NCI-H2081 (cell line): ENCODE measurements at places on chromosomes 11 and 22.
A peak's percentile ranks its signal among the peaks of the same experiment; 100 is the strongest.

- no peak for DNase-seq
Measured at GRCh38 chr11:46659908-46660307, 40.5 kb downstream of the ARHGAP1 start.

GRCh38 chr11:22725079-22725478 lies 58.7 kb downstream of the GAS2 start:
- no peak for DNase-seq

- no peak for DNase-seq
Measured at GRCh38 chr22:49100316-49100715, 727.4 kb downstream of the BRD1 start.

- no peak for DNase-seq
Measured at GRCh38 chr22:44244265-44244822, 63.6 kb downstream of the PARVG start.

DNA sequence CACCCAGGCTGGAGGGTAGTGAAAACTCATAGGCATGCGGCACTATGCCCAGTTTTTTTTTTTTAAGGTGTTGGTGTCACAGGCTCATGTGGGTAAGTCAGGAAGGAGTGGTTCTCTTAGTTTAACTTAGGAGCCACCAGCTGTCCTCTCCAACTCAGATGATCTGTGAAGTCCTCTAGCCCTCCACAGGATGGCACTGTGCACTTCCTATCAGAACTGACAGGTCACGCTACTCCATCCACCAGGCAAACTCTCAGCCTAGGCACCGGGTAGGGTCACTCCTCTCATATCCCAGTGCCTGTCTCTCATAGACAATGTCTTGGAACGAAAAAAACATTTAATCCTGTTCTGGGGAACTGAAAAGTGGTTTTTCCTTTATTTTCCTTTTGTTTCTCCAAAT lies 16.5 kb downstream of the NAP1L4 start:
- DNase-seq: peak; percentile 13

GRCh38 chr11:133269267-133269666 lies 263.0 kb downstream of the OPCML start:
- DNase-seq: no peak

GRCh38 chr22:44126807-44127206 lies 53.9 kb upstream of the PARVG start:
- no peak for DNase-seq

DNA sequence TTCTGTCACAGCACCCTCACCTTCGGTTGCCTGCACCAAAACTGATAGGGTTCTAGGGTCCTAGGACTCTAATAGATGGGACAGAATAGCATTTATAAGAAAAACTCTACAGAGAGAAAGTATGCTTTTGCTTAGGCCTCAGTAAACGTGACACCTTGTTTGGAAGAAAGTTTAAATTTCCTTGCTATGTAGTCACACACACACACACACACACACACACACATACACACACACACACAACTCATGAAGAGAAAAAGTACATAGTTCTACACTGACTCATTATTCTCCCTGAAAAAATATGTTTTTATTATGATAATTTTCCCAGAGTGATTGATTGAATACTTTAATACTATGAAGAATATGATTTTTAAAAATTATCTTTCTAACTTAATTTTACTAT lies 220.8 kb upstream of the SNX19 start:
- DNase-seq: no peak

- no peak for DNase-seq
Measured at GRCh38 chr11:35393098-35393497, 26.3 kb downstream of the SLC1A2 start.

DNA sequence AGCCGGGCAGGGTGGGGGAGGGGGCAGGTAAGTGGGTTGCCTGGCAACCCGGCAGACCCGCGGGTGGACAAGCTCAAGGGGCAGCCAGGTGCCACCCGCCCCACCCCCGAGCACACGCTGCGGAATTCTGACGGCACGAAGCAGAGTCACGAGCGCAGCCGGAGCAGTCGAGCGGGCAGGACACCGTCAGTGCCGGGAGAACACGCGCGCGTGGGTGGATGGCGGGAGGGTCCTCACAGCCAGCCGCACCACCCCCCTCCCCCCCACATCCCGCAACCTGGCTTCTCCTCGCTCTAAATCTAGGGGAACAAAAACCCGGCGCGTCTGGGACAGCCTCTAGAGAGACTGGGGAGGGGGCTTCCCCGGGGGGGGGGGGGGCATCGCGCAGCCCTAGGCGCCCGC lies 133.1 kb upstream of the HSD17B12 start:
- no peak for DNase-seq

DNA sequence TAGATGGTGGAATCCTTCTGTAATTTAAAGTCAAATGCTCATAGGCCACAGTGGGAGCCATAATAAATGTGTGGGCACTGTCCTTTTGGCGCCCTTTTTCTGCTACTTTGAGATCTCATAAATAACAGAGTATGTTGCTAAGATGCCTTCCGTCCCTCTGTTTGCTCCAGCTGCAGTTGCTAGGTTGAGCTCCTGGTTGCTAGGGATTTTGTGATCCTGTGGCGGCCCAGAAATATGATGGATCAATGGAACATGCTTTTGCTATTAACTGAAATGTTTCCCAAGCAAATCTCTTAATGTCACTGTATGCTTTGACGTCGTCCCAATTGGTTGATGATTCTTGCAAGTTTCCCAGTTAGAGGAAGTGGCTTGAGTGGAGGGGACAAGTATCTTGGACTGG lies 53.5 kb downstream of the MYO18B start:
- DNase-seq: no peak

GRCh38 chr11:78733031-78733430 lies 158.4 kb upstream of the NARS2 start:
- DNase-seq: no peak

GRCh38 chr11:8442301-8442700 lies 151.7 kb downstream of the STK33 start:
- no peak for DNase-seq

- DNase-seq: no peak
Measured at GRCh38 chr11:102914238-102915043, 39.7 kb upstream of the MMP12 start.

- DNase-seq: no peak
Measured at GRCh38 chr11:81377418-81377817, 1356.2 kb downstream of the FAM181B start.

DNA sequence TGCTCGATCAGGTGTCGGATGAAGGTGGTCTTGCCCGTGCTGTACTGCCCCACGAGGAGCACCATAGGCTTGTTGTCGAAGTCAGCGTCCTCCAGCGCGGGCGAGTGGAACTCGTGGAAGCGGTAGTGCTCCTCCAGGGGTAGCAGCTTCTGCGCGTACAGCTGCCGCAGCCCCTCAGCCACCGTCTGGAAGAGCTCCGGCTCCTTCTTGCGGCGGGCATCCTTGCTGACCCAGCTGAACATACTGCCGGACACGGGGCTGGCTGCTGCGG lies 263 bp downstream of the EHD1 start:
- no peak for DNase-seq

DNA sequence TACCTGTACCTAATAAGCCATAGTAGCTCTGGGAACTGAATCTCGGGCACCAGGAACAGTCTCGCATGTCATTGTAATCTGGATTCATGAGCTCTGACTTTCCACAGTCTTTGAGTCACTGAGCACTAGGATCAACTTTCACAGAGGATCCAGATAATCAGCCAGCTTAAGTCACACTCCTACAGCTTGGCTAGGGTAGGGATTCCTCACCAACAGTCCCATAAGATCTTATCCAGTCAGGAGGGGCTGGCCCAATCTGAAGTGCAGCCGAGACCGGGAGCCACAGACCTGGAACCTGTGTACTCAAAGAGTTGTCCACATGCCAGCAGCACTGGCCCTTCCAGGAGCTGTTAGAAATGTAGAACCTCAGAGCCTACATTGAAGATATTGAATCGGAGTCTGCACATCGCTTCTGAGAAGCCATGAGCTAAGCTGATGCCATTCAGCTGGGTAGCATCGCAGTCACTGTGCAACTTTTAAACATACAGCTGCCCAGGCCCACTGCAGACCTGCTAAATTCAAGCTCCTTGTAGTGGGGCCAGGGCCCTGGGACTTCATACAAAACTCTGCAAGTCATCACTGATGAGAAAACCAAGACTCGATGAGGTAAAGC lies 538.8 kb upstream of the B3GAT1 start:
- no peak for DNase-seq

DNA sequence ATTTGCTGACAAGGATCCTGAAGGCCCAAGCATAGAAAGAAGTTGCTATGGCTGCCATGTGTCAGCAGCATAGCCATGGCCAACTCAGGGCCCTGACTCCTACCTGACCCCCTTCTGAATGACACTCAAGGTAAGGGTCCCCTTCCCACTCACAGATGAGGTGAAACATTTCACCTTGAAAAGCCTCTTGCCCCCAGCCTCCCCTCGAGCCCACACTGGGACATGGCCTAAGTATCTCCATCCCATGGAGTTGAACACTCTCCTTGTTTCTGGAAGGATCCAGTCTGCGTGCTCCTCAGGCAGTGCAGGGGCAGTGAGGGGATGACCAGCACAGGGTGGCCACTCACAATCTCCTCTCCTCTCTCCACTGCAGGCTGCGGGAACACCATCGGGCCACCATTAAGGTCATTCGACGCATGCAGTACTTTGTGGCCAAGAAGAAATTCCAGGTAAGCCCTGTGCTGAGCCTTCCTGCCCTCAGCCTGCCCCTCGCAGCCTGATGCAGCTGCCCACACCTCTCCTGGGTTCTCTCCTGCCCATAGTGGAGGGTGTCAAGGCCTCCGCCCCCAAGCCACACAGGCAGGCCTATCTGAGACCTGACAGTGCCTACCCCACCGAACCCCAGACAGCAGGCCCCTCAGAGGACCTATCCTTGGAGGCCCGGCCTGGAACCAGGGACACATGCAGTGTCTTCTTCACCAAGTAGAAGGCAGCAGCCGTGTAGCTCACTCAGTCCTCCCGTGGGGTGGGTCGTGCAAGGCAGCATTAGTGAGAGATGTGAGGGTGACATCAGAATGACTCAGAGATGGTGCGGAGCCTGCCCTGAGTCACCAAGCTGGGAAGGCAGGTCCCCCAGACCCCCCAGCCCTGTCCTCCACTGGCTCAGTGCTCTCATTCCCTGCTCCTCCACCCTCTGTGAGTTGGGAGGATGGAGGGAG lies 68.9 kb upstream of the KCNQ1OT1 start:
- no peak for DNase-seq

GRCh38 chr22:49492741-49493251 lies 334.9 kb downstream of the BRD1 start:
- no peak for DNase-seq

GRCh38 chr22:39556970-39557841 lies 13.3 kb upstream of the CACNA1I start:
- DNase-seq: peak; percentile 6

DNA sequence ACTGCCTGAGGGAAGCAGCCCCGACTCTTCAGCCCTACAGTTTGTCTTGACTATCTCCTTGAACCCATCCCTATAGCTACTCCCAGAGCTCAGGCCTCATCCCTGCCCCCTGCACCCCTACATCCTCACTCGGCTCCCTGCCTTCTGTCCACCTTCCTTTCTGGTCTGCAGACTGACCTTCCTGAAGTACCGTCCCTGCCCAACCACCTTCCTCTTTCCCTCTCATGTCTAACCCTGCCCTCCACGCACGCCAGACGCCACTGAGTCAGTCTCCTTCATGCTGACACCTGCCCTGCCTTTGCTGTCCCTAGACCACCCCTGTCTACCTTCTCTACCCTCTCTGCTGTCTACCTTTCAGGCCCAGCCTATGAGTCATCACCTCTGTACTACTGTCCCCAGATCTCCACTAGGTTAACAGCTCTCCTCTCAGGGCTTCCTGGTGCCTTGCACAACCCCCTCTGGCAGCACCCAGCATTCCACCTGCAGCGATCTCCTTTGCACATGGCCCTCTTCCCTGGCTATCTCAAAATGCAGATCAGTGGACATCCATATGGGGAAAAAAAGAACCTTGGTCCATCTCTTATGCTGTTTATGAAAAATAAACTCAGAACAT lies 8.9 kb downstream of the KCTD21 start:
- DNase-seq: no peak

DNA sequence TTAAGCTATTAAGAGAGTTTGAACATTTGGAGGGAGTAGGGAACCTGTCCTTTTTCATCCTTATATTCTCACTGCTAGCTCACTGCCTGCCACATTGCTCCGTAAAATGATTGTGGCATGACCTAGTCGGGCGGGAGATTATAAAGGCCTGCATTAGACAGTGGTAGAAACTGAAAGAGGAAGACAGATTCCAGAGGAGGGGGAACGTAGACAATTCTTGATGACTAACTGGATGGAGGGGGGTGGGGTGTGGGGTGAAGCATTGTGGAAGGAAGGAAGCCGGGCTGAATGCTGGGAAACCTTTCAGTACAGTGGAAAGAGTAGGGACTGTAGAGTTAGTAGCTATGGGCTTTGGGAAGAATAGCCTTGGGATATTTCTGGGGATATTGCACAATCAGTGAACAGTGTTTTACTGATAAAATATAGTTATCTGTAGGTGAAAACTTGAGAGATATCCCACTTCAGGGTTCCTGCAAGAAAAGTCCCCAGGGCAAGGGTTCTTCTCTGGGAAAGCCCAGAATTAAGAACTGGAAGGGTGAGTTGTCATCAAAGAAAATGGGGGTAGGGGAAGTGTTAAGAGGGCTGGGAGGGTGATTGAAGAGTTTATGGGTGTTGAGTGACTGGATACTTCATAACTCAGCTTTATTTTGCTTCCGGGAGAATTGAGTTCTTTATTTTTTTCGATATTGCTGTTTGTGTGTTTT lies 2.1 kb downstream of the MED15 start:
- no peak for DNase-seq

DNA sequence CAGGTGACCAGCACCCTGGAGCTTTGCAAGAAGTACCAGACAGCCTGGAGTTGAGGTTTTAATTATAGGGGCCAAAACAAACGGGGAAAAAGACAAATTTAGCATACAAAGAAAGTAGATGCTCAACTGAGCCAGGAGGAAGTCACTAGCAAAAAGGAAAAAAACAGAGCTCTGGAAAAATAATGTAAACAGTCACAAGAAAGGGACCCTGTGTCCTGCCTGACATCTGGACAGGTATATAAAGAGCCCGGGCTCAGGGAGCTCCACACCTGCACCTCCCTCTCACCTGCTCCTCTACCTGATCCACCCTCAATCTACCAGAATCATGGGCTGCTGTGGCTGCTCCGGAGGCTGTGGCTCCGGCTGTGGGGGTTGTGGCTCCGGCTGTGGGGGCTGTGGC lies at the start of gene KRTAP5-10:
Gene KRTAP5-10 (plus strand): TSS at position 301 of the 400 bp plus-strand sequence. CDS start 25 bp downstream, at position 326.
- DNase-seq: no peak

- DNase-seq: no peak
Measured at GRCh38 chr11:115576606-115577380, 72.6 kb upstream of the CADM1 start.

DNA sequence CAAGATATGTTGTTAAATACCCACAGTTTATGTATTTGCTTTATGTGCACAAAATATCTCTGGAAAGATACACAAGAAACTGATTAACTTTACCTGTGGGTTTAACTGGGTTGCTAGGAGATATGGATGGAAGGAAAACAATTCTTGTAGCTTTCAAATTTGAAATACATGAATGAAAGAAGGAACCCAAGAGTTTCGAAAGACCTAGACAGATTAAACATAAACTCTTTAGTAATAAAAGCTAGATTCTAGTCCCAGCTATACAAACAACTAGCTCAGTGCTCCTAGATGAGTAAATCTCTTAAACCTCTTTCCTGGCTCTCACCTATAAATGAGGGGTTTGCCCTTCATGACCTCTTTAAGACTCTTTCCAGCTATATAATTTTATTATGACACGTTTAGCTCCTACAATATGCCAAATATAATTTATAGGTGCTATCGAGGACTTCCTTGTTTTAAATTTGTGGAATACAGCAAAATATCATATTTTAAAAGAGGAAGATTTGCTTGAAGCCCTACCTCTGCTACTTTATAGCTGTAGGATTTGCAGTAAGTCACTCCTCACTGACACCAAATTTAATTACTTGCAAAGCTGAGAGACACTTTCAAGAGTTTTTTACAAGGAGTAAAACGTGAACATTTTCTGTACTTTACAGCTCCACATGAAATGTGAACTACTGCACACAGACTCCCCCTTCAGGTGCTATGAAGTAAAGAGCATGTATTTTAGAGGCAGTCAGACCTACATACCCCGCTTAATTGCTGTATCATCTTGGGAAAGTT lies 50.7 kb downstream of the RRAS2 start:
- DNase-seq: no peak
